AG09319 (cell line): ENCODE measurements at places on chromosomes 13 and 19.

DNA sequence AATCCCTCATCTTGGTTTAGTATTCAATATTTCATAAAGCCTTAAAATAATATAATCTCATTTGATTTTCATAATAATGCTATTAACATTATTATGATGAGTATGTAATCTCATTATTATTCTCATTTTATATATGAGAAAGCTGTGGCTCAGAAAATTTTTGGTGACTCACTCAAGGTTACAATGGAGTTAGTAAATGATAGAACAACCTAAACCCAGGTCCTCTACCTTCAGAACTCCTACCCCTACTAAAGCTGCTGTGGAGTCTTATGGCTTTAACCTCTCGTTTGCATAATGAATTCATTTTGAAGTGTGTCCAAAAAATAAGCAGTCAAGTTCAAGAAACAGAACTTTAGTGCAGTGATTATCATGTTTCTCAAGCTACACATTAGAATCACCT lies 226.3 kb downstream of the TBC1D4 start:
- no peak for DNase-seq

DNA sequence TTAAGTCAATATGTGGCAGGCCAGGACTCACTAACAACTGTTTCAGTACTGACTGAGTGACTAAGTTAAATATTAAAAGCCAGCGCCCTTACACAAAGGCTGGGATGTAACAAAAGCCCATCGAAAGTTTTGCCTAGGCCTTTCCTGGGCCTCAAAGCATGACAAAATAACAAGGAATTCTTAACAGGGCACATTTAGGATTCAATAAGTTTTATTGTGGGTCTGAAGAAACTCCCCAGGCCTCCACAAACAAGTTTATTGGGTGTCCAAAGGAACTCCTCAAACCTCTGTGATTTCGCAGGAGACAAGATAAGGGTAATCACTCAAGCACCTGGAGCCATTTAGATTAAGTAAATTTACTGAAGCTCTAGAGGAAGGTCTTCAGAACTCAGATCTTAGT lies 130.7 kb upstream of the SGCG start:
- DNase-seq: no peak

DNA sequence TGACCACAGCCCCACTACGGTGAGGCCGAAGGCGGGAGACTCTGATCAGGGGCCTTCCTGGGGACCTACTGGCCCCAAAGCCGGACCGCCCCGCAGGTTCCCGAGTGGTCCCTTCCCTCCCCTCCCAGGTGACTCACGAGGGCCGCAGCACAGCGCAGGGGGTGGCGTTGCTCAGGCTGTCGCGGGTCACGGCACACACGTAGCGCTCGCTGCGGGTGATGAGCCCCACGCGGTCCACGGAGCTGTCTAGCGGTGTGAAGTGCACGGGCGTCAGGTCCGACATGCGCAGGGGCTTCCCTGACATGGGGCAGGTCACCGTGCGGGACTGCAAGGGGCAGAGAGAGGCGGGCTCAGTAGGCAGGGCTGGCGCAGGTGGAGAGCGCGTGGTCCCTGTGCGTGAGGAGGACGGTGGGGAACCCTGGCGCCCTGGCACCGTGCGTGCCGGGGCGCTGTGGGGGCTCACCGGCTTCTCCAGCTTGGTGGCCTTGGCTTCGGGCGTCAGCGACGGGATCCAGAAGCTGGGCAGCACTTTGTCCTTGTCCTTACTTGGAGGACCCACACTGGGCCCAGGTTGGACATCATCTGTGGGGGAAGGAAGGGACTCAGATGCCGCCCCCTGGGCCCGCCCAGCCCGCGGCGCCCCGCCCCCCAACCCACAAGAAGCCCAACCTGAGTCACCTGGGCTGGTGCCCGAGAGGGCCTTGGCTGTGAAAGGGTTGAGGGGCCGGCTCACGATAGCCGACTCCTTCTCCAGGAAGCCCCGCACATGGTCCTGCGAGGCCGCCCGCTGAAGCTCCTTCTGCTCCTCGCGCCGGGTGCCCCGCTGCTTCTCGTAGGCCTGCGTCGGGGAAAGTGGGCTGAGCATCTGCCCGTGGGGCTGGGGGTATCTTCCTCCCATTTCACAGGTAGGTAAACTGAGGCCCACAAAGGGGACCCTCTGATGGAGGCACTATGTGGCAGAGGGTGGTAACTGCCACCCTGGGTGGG lies 23.7 kb downstream of the NOSIP start:
- DNase-seq: no peak

DNA sequence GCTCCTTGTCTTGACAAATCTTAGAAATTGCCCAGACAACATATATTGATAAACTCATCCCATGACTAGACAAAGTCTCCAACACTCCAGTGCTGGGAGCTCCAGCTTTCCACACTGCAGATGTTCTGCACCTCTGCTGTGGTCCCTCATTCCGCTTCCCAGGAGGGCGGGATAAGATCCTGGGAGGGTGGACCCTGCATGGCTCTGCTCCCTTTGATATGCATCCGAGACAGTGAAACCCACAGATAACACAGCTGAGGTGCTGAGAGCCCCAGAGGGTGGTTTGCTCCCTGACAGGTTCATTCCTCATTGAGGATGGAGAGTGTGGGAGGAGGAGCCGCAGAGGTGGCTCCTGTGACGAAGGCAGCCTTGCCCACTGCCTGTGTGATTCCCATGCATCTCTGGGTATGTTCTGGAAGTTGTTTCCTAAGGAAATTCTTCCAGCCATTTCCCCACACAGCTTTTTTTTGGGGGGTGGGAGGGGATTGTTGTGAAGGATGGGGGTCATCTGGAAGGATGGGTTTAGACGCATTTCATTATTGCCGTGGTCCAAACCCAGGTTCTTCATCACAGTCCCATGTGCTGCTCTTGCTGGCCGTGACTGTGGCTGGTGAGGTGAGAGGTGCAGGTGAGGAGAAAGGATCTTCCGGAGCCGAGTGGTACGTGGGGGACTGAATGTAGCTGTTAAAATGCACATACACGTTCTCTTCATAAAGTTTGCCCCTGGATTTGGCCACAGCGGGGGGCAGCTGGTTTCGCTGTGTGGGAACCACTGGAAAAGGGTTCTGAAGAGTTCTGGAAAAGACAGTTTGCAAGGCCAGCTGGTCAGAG lies 46.4 kb downstream of the SLC7A9 start:
- no peak for DNase-seq

GRCh38 chr19:435707-436412 lies 25.0 kb downstream of the SHC2 start:
- DNase-seq: no peak

DNA sequence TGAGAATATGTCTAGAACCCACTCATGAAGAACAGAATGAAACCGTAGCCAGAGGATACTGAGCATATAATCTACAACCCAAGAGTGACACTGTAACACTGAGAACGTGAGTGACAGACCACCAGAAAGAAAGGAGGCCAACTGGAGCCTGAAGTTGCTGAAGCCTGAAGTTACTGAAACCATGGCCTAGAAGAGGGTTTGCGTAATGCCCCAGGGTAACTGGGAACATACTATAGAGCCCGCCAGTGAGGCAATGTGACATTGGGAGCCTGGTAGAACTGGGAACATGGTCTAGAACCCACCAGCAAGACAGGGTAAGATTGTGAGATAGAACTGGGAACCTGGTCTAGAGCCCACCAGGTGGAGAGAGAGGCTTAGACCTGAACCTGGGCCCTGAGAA lies 15.5 kb upstream of the TNFSF14 start:
- no peak for DNase-seq

- DNase-seq: no peak
Measured at GRCh38 chr19:49120325-49120683, 960 bp downstream of the PPFIA3 start.
